Epithelial cell of esophagus (primary cell): ENCODE measurements at places on chromosomes 3 and 15.

GRCh38 chr15:36914960-36915808 is 185.2 kb downstream of the MEIS2 start:
- DNase-seq, result no peak

DNA sequence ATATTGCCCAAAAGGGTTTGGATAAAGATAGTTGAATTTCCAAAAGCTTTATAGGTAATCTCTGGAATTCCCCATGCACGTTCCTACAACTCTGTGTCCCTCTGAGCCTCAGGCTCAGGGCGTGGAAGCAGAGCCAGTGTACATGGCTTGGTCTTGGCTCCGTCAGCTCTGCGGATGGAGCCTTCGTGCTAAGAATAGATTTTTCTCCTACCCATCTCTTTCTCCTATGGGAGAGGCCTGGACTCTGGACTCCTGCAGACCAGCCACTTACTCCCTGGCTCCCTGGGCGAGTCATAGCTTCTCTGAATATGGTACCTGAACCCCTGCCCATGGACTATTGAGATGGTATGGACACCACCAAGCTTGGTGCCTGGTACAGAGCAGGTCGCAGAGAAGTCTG is 99.9 kb downstream of the EEFSEC start:
- no peak for DNase-seq

DNA sequence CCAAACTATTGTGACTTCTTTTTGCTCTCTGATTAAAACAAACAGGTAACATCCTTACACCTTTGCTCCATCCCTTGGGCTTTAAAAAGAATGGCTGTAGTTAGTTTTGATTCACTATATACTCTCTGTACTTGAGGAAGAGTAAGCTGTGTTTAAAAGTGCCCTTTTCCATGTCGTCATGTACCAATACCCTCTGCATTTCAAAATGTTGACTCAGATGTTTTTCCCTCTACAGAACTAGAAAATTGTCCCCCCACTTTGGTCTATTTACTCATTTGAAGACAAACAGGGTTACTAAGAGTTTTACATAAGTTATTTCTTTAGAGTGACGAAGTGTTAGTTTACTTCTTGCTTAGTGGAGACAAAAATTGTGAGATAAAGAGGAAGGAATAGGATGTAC is 62.7 kb downstream of the TASOR start:
- no peak for DNase-seq

GRCh38 chr15:65982627-65983322 is 113.5 kb downstream of the RAB11A start:
- no peak for DNase-seq

DNA sequence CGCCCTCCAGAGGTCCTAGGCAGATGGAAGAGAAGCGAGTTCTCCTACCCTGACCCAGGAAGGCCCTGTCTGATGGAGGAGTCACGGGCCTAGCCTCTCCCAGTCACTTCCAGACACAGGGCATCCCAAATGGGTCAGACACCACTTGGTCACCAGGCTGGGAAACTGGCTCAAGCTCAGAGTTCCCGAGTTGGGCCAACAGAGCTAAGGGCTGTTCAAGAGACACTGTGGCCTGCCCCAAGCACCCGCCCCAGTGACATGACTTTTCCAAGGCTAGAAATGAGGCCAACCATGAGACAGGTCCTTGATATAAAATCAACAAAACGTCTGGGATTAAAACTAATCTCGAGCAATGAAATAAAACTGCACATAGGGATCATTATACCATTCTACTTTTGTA is 113.8 kb downstream of the IQSEC1 start:
- DNase-seq, result no peak

DNA sequence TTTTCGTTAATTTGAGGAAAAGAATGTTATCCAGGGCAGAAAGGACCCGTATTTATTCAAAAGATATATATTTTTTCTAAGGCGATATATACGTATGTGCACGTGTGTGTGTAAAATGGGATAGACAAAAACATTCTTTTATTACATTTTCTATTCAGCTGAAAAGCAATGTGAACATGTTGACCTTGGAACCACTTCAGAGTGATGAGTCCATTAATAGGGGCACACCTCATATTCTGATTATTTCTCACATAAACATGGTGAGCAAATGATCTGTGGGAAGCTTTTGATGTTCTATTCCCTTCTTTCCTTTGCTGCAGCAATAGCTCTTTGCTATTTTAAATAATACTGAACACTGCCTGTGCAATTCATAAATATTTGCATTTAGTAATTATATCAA is 87.6 kb downstream of the SYNPR start:
- DNase-seq, result no peak

DNA sequence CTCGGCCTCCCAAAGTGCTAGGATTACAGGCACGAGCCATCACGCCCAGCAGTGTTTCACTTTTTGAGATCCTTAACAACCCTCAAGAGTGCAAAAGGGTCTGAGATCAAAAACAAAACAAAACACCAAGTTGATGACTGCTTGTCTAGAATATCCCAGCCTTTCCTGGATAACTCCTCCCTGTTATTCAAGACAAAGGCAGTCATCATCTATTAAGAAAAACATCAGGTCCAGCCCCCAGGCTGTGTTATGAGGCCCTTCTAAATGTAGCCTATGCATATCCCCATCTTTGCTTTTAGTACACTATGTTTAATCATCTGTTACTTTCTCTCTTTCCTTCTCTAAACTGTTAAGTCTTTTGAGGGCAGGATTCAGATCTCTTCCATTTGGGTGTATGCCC is 150.1 kb upstream of the FHIT start:
- no peak for DNase-seq

DNA sequence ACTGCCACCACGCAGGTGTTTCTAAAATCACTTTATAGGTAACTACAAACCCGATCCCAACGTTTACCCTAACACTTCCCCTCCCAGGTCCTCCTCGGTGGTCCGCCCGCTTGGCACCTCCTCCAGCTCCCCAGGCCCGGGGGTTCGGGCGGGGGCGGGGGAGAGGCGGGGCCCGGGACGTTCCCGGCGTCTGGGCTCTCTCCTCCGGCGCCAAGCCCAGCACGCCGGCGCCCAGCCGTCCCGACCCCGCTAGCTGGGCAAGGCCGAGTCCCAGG is 562 bp downstream of the CGGBP1 start:
- no peak for DNase-seq

DNA sequence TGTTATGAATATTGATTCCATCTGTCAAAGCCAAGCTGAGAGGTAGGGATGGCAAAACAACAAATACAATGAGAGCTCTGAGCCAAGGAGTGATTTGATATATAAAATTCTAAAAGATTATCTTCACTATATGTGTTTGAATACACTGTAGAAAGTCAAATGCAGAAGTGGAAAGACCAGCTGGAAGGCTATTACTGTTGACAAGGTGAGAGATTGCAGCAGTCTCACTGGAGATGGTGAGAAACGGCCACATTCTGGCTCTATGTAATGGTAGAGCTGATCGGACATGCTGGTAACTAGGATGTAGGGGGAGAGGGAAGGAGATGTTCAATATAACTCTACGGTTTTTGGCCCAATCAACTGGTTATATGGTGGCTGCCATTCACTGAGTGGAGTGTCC is 434.2 kb upstream of the SUCLG2 start:
- no peak for DNase-seq

DNA sequence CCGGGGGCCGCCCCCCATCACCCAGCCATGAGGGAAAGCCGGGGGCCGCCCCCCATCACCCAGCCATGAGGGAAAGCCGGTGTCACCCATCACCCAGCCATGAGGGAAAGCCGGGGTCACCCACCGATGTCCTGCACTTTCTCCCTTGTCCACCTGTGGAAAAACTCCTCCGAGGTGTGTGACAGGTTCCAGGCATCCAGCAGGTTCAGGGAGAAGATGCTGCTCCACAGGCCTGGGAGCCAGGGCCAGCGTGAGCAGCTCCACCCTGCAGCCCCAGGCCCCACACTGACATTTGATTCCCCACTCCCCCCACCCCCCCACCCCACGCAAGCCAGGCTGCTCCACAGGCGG is 15.5 kb upstream of the EHD4 start:
- no peak for DNase-seq

- peak; percentile 60 for DNase-seq
These were observed 2.8 kb downstream of the NISCH start for GRCh38 chr3:52458031-52458760.

GRCh38 chr3:37864904-37865303 is 3.2 kb downstream of the CTDSPL start:
- no peak for DNase-seq

DNA sequence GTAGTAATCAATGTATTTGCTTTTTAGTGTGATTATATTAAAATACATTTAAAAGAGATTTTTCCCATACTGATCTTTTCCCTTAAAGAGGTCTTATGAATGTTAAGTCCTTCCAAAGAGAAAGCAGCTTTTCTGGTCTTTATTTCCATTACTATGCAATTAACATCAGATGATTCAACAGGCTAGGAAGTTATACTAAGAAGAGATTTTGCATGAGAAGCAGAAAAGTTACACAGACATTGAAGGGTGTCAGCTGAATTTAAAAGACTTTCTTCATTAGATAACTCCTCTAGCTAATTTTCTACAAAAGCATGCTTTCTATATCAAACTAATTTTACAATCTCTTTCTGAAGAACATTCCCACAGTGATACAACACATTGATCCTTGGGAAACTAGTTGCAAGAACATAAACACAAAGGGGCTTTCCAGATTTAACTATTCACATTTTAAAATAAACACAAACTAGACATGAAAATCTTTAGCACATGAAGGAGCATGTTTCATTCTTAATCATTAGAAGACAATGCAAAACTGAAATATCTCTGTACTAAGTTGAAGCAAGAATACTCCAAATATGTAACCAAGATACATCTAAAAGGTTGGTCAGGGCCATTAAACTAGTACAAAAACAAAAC is 965.8 kb downstream of the ROBO1 start:
- peak; percentile 30 for DNase-seq

DNA sequence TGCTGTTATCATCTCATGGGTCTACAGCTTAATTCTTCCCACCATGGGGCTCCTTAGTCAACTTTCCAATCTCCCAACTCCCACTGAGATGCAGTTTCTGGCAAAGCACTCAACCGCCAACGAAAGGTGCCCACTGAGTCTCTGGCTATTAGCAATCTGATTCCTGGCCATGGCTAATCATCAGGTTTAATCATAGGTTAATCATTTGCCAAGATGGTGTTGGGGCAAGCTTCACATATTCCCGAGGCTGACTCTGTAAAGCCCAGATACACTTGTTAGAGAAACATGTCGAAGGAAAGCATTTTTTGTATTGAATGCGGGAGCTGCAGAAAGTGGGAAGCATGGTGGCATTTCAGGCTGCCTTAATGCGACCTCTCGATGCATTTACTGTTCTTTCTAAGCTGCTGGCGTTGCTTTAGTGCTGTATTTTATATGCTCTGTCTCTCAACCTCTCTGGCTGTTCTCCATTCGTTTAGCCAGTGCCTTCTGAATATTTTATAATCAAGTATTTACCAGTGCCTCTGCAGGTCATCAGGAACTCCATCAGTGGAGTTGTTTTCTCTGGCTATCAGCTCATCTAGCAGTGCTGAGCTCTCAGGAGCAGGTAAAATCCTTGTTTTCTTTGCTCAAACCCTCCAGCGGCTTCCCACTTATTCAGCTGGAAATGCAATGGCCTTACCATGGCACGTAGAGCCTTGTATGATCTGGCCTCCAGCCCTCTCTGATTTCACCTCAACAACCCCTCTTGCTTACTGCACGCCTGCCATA is 67.0 kb downstream of the EDEM1 start:
- no peak for DNase-seq

GRCh38 chr15:101309436-101310160 is 14.6 kb upstream of the SNRPA1 start:
- DNase-seq, result no peak

DNA sequence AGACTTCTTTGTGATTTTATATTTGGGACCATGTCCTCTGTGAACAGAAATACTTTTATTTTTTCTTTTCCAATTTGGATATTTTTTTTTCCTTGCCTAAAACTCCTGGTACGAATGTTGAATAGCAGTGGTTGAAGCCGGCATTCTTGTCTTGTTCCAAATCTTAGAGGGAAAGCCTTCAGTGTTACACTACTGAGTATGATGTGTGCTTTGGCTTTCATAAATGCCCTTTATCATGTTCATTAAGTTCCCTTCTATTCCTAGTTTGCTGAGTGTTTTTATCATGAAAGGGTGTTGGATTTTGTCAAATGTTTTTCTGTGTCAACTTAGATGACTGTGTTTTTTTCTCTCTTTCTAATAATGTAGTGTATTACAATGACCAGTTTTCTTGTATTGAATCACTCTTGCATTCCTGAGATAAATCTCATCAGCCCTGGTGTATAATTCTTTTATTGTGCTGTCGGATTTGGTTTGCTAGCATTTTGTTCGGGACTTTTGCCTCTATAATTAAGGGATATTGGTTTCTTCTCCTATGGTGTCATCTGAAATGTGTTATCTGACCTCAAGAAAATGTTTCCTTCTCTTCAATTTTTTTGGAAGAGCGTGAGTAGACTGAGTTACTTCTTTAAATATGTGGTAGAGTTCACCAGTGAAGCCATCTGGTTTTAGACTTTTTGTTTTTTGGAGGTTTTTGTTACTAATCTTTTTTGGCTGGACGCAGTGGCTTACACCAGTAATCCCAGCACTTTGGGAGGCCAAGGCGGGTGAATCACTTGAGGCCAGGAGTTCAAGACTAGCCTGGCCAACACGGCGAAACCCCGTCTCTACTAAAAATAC is 33.3 kb downstream of the MAP1A start:
- DNase-seq, result no peak

DNA sequence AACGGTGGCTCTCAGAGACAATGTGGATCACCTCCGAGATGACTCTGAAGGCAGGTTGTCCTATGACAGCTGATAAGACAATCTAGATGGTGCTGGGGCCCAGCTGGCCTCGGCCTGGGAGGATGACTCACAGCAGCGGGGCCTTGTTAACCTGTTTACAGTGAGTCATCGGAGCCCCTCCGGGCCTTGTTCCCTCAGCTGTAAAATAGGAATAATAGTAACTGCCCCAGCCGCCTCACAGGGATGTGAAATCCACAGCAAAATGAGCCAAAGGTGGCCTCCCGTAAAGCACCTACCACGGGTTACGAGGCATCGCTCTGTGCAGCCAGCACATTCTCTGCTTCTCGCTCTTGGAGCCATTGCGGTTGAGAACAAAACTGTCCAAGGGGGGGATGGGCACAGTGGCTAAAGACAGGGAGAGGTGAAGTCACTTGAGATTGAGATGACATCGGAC is 88.6 kb upstream of the RASGRF1 start:
- peak; percentile 75 for DNase-seq

DNA sequence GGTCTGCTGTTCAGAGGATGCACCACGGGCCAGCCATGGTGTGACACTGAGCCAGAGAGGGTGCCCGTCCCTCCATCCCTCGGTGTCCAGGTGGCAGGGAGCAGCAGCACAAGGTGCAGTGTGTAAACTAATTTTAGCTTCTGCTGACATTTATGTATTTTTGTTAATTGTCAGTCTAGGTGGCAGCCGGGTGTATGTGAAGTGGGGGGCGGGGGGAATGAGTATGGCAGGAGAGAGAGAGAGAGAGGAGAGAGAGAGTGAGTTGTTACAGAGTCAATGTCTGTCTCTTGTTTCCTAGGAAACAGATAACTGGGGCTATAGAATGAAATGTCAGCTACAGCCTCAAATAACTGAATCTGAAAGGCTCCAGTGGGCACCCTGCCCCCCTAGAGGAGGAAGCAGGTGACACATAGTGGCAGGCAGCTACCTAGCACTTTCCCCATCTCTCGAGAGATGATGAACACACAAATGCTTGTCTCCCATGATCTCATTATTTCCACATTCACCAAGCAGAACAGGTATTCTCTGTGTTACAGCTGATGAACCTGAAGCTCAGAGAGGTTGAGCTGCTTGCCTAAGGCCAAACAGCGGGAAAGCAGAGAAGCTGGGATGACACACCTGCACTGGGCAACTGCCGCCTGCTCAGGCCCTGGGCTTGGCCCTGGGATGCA is 24.7 kb downstream of the RASGRF1 start:
- peak; percentile 21 for DNase-seq
